ENCODE measurements at places on chromosomes 7 and 10.

GRCh38 chr7:5083311-5083711 lies 37.7 kb downstream of the RBAK start:
- no peak for DNase-seq

DNA sequence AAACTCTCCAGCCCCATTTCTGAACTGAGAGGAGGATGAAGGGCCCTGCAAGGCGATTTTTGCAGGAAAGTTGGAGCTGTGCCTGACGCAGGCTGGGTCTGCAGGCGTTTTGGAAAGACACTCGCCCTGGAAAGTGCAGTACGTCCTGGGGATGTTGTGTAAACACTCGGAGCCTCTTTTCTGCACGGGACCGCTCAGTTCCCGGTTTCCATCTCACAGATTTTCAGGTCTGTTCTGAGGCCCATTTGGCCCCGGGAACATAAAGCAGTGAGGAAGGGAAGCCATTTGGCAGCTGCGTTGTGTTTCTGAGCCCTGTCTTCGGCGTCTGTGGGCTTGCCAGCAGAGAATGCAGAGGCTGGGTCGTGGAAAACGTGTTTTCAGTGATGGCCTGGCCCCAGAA lies 655.0 kb upstream of the MGMT start:
- DNase-seq = no peak

GRCh38 chr7:139091677-139091996 lies 17.9 kb downstream of the ZC3HAV1 start:
- DNase-seq = no peak

GRCh38 chr7:148699782-148700629 lies 1.3 kb downstream of the CUL1 start:
- DNase-seq = no peak

- DNase-seq = no peak
Measured at GRCh38 chr7:78222001-78222751, 423.6 kb downstream of the PHTF2 start.

GRCh38 chr7:44750921-44751571 lies 2.4 kb downstream of the ZMIZ2 start:
- DNase-seq = peak; percentile 42

- no peak for DNase-seq
Measured at GRCh38 chr10:71797533-71798307, 24.4 kb upstream of the VSIR start.

DNA sequence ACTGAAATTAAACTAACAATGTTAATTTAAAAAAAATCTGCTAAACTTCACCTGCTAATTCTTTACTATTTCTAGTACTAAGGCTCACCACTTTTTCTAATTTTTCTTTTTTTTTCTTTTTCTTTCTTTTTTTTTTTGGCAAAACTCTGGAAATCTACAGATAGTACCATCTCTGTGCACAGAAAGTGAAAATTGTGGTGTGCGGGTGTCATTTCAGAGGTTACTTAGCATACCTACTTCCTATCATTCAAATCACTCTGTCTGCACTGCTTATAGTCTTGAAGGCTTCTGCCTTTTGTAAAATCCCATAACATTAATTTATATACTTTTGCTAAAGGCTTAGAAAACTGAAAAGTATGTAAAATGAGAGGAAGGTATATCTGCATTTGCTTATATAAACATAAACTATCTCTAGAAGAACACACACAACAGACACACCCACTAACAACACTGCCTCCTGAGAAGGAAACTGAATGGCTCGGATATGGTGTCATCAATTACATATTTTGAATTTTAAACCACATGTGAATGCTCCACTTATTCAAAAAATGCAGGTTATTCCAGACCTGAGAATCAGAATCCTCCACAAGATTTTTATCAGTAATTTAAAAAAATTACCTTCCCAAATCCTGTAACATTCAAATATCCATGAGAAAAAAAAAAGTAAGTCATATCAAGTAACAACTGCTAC lies 229.5 kb downstream of the PARD3 start:
- no peak for DNase-seq

- no peak for DNase-seq
Measured at GRCh38 chr7:105896407-105896911, 20.1 kb upstream of the ATXN7L1 start.

- DNase-seq = no peak
Measured at GRCh38 chr10:121444520-121445165, 153.6 kb downstream of the FGFR2 start.

DNA sequence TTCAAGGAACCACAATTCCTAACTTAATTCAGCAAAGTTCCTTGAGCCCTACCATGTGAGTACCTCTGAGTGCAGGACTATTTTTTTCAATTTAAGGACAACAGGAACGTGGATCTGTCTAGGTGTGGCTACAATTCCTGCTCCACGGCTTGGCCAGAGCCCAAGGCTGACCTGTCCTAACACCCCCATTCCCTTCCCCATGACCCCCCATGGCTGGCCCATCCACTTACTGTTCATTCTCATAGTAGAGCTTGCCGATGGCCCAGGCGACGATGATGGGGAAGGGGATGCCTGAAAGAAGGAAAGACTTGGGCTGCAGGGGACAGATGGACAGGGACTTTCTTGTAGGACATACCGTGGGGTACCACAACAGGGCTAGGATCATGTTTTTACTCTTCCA lies 20.3 kb downstream of the CRHR2 start:
- DNase-seq = no peak

GRCh38 chr7:30038196-30038980 lies 10.2 kb downstream of the PLEKHA8 start:
- no peak for DNase-seq

GRCh38 chr10:22259280-22259679 lies 41.5 kb upstream of the EBLN1 start:
- DNase-seq = no peak

DNA sequence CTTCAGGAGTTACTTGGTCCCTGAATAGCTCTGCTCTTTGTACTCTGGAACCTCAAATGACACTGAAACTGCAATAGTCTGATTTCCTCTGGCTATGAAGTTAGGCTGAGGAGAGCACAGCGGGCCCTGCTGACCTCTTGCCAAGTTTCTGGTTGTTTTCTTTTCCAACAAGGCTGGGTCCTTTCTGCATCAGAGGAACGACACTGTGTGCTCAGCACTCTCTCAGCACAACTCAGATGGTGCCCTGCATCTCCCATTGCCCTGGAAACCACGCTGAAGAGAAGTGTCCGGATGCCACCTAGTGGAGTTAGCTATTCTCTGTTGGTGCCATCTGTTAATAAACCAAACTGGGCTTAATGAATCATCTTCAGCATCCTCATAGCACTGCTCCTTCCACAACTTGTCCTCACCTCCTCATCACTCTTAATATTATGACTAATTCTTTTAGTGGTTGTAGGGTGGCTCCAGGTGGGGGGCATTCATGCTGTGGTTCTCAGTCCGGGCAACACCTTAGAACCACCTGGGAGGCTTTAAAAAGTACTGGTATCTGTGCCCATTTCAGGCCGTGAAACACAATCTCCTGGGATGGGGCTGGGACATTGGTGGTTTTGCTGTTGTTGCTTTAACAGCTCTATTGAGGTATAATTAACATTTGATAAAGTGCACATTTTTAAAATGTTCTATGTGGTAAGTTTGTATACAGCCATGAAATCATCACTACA lies 8.2 kb upstream of the EFCAB10 start:
- peak; percentile 17 for DNase-seq

- no peak for DNase-seq
Measured at GRCh38 chr7:25541094-25541821, 313.0 kb upstream of the NPVF start.

- DNase-seq = no peak
Measured at GRCh38 chr7:2288503-2288902, 25.7 kb downstream of the SNX8 start.

- DNase-seq = no peak
Measured at GRCh38 chr10:73967022-73967429, 30.9 kb upstream of the VCL start.

- DNase-seq = no peak
Measured at GRCh38 chr10:63901228-63901627, 380.0 kb downstream of the REEP3 start.

DNA sequence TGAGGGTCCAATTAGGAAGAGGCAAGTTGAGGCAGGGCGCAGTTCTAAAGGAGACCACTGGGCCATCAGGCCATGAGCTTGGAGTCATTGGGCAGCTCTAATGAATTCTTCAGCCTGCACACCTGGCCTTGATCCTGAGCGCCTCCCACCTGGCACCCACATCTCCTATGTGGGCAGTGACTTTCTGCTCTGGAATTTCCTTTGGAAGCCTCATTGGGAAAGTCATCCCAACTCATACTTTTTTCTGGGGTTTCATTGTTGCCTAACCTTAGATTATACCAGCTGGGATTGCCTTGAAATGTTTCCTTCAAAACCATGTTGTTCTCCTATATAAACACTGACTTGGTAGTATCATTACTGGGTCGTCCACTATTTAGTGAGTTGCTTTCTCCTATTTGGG lies 54.1 kb downstream of the PLPP4 start:
- DNase-seq = no peak

GRCh38 chr7:72444026-72444776 lies 32.1 kb upstream of the CALN1 start:
- no peak for DNase-seq

DNA sequence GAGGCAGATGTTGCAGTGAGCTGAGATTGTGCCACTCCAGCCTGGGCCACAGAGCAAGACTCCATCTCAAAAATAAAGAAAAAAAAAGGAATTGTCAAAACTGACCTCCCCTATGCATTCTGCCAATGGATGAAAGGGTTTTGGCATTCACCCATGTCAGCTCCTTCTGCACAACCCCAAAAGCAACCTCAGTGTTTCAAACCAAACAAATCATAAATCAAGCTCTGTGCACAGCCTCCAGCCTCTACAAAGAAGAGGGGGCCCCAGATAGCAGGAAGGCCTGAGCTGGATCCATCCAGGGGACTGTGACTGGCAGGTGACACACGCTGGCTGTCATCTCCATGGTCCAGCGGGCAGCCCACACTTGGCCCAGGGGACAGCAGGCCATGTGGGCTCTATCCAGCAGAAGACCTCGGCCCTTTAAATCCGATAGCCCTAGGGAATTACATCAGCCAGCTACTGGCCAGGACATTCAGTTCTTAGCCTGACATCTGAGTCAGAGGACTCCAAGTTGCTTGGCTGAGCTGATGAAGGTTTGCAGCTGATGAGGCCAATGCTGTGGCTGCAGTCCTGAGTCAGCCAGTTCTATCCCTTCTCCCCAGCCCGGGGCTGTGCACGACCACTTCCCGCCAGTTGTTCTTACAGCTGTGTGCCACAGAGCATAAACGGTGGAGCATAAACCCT lies 52.0 kb upstream of the FIGNL1 start:
- DNase-seq = no peak

DNA sequence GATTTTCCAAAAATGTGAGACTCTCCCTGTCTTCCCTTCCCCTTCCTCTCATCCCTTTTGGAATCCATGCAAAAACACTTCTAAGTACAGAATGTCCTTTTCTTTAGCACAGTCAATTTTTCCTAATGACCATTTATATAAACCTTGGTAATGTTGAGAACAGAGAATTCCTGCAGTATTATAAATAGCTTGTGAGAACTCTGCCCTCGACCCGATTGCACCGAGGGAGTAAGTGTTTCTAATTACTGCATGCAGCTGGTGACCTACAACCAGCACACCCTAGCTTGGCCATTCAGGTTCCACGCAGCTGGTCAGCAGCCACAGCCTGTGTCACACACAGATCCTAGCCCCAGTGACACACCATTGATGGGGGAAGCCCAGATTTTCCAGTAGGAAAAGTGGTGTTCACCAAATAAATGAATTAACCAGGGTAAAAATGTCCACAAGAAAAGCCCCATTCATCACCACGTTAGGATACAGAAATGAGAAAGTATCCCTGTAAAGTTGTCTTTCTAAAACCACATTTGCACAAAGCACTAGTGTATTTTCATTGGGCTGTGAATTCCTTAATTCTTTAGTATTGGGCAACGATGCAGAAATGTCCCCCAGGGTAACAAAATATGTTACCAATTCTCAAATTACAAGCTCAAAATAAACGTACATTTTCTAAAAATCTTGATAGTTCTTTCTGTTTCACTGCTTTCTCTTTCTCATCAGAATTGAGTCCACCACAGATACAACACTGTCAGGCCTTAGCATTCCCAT lies 499.0 kb upstream of the KLF6 start:
- no peak for DNase-seq

DNA sequence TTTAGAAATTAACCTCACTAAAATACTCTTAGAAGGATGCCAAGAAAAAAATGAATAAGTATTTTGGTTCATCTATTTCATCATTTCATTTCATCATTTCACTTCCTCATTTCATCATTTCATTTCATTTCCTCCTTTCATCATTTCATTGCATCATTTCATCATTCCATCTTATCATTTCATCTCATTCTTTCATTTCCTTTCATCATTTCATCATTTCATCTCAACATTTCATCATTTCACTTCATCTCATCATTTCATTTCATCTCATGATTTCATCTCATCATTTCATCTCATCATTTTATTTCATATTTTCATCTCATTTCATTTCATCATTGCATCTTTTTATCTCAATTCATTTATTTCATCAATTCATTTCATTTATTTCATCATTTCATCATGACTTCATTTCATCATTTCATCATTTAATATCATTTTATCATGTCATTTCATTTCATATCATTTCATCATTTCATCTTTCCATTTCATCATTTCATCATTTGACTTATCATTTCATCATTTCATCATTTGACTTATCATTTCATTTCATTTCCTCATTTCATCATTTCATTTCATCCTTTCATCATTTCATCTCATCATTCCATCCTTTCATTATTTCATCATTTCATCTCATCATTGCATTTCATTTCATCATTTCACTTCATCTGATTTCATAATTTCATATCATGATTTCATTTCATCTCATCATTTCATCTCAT lies 129.9 kb downstream of the ZNF92 start:
- DNase-seq = no peak

- no peak for DNase-seq
Measured at GRCh38 chr7:98795741-98796493, 73.9 kb downstream of the TMEM130 start.

DNA sequence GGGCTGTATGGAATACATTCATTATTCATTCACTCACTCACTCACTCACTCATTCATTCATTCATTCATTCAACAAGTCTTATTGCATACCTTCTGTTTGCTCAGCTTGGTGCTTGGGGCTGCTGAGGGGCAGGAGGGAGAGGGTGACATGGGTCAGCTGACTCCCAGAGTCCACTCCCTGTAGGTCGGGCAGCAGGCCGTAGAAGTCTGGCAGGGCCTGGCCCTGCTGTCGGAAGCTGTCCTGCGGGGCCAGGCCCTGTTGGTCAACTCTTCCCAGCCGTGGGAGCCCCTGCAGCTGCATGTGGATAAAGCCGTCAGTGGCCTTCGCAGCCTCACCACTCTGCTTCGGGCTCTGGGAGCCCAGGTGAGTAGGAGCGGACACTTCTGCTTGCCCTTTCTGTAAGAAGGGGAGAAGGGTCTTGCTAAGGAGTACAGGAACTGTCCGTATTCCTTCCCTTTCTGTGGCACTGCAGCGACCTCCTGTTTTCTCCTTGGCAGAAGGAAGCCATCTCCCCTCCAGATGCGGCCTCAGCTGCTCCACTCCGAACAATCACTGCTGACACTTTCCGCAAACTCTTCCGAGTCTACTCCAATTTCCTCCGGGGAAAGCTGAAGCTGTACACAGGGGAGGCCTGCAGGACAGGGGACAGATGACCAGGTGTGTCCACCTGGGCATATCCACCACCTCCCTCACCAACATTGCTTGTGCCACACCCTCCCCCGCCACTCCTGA lies 2.4 kb downstream of the EPO start:
- DNase-seq = no peak

GRCh38 chr10:69125554-69125953 lies 1.6 kb downstream of the VPS26A start:
- DNase-seq = no peak

- no peak for DNase-seq
Measured at GRCh38 chr10:110042181-110042580, 34.4 kb downstream of the ADD3 start.

GRCh38 chr10:107341281-107341680 lies 176.8 kb upstream of the SORCS1 start:
- DNase-seq = no peak

All from stimulated activated CD8-positive, alpha-beta memory T cell treated with anti-CD3 and anti-CD28 coated beads, Interleukin-15, amount 100 ng/mL, for 4 hours (primary cell).